ENCODE measurements at places on chromosomes 2 and 18.

GRCh38 chr2:232541195-232541960 is 1.9 kb downstream of the CHRNG start:
- DNase-seq, result no peak

DNA sequence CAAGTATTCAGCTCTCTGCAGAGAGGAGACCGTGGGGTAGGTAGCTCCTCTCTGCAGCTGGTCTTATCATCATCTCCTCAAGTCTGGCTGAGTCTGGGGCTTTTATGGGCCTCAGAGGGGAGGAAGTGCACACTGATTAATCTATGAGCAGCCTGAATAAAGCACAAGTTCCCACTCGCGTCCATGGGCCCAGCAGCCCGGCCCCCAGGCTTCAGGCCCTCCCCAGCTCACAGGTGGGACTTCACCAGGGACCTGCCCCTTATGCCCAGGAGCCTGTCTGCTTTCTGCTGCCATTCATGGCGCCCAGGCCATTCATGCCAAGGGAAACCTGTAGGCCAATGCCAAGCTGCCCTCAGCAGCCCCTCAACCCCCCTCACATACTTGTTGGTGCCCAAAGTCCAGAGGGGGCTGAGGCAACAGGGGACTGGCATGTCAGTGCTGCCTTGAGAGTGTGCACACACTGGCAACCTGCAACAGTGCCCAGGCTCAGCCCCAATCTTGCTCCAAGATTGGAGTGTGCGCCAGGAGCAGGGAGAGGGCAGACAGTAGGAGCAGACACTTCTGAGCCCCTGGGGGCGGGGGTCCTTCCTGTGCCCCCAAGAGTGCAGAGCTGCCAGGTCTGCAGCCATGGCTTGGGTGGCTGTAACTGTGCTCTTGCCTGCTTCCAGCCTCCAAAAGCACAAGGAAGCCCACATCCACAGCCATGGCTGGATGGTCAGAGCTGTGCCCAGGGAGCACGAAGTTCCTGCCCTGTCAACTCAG is 375.6 kb upstream of the VWC2L start:
- DNase-seq, result no peak

DNA sequence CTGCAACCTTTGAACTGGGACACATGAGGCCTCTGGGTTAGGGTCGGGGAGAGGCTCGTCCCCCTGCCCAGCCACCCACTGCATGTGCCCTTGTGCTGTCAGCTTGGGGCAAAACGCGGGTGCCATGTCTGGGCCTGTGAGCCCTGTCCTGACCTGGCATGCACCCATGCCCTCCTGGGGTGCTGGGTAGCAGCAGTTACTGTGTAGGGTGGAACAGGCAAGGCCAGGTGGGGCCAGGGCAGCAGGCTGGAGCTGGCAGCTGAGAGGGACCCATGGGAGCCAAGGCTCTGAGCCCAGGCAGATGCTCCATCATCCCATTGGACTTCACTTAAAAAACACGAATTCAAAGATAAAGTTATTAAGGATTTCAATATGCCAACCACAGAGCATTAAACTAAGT is 133.8 kb upstream of the REV1 start:
- DNase-seq, result no peak

- DNase-seq, result no peak
Measured at GRCh38 chr2:9282128-9283112, 75.8 kb downstream of the ASAP2 start.

- DNase-seq, result no peak
Measured at GRCh38 chr2:128228894-128229293, 89.8 kb downstream of the HS6ST1 start.

GRCh38 chr2:48072583-48072982 is 166.3 kb upstream of the FBXO11 start:
- no peak for DNase-seq

GRCh38 chr2:200968162-200968561 is 4.7 kb upstream of the ORC2 start:
- DNase-seq, result no peak

- no peak for DNase-seq
Measured at GRCh38 chr2:215912299-215912842, 101.0 kb downstream of the MREG start.

- DNase-seq, result peak; percentile 21
Measured at GRCh38 chr2:54479424-54479823, 23.3 kb downstream of the SPTBN1 start.

DNA sequence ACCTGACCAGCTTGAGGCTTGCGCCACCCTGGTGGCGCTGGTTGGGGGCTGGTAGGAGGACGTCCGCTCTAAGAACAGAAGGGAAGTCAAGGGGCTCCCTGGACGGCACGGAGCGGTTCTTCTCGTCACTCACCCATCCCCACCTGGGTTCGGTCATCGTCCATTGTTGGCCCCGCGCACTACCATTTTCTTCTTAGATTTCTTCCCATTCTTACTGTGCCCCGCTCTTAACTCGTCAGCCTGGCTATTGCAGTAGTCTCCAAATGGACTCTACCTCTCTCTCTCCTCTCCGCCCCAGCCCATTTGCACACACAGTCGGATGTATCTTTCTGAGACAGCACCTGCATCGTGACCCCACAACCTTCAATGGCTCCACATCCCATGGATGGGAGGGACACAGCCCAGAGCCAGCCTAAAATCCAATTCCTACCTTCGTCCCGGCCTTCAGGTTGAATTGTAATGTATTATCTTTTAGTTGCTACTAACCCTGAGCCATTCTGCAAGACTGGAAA is 814 bp upstream of the RAB1A start:
- no peak for DNase-seq

- DNase-seq, result no peak
Measured at GRCh38 chr2:52097071-52097470, 1065.1 kb upstream of the NRXN1 start.

- DNase-seq, result no peak
Measured at GRCh38 chr2:186977433-186978045, 128.6 kb upstream of the ZSWIM2 start.

DNA sequence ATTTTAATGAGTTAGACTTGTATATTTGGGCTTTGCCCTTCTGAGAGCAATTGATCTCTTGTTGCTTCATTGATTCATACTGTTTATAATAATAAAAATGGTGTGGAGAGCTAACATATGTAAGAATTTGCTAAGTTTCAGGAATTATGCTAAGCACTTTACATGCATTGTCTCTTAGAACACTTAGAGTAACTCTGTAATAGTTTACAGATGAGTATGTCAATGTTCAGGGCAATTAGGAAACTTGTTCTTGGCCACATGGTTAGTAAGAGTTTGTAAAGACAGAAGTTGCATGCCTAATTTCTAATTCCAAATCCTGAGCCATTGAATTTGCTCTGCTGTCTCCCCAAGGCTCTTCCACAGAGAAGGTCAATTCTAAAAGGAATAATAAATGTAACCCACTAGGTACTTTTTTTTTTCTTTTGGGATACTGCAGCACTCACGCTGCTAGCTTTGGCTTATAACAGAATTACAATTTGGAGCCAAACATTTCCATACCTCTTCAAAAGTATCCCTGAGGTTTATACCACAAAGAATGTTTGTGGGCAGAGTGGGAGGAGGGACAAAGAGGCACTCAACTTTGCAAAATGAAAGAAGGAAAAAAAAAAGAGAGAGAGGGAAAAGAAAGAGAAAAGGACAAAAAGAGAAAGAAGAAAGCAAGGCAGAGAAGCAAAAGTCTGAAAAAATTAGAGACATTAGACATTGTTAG is 232.4 kb downstream of the CALCRL start:
- no peak for DNase-seq

GRCh38 chr2:44605511-44605910 is 243.8 kb downstream of the CAMKMT start:
- DNase-seq, result no peak

GRCh38 chr2:63500398-63500797 is 87.9 kb downstream of the WDPCP start:
- no peak for DNase-seq

GRCh38 chr18:5106730-5107129 is 90.3 kb downstream of the AKAIN1 start:
- peak; percentile 3 for DNase-seq

DNA sequence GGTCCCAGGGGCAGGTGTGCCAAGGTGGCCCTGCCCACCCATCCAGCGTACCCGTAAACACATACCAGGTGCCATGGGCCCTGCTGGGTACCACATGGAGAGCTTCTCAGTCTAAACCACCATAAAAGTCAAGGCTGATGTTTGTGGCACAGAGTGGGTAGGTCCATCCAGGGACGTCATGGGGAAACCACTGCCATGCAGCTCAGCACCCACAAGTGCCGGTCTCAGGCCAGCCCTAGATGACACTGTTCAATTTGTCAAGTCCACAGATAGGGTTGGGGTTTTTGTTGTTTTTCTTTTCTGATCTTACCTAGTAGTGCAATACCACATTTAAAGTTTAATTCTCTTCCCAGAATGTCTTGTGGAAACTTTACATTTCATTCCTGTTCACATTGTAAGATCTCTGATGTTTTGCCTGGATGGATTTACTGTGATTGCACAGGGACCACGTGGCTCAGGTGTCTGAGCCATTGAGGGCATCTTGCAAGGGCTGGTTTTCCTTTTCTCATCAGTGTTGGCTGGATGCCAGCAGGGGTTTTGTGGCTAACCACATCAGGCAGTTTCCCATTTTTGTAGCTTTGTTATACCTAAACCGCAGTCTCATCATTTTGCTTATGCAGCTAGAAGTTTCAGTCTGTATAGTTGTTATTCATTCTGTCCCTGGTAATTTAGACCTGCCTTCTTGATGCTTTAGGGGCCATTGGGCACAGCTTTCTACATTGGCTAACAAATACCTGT is 64.7 kb downstream of the STK25 start:
- DNase-seq, result no peak

DNA sequence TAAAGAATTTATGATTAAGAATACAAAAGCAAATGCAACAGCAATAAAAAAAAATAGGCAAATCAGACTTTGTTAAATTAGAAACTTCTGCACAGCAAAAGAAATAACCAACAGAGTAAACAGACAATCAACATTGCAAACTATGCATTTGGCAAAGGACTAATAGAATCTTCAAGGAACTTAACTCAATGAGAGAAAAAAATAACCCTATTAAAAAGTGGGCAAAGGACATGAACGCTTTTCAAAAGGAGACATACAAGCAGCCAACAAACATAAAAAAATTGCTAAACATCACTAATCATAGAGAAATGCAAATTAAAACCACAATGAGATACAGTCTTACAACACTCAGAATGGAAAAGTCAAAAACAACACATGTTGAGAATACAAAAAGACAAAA is 166.0 kb upstream of the DSEL start:
- DNase-seq, result no peak

DNA sequence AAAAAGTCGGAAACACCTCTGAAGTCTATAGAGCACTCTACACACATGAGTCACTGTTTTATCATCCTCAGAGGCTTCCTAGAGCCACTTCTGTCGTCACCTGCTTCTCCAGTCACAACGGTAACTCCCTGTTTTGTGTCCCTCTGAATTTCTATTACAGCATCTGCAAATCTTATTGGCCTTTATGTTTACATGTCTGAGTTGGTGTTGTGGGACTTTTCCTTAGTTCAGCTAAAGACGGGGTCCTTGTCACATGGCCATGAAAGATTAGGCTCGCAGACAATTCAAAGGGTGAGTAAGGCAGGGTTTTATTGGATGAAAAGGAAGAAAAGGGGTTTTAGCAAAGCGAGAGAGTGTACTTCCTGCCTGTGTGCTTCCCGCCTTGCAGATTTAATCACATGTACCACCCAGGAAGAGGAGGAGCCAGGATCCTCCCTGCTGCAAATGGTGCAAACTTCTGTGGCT is 185.6 kb downstream of the LPIN1 start:
- DNase-seq, result no peak

- peak; percentile 2 for DNase-seq
Measured at GRCh38 chr2:185012643-185013042, 414.3 kb downstream of the ZNF804A start.

GRCh38 chr18:11002796-11003195 is 146.6 kb downstream of the PIEZO2 start:
- no peak for DNase-seq

GRCh38 chr2:111117598-111118480 is 2.9 kb upstream of the BCL2L11 start:
- no peak for DNase-seq

DNA sequence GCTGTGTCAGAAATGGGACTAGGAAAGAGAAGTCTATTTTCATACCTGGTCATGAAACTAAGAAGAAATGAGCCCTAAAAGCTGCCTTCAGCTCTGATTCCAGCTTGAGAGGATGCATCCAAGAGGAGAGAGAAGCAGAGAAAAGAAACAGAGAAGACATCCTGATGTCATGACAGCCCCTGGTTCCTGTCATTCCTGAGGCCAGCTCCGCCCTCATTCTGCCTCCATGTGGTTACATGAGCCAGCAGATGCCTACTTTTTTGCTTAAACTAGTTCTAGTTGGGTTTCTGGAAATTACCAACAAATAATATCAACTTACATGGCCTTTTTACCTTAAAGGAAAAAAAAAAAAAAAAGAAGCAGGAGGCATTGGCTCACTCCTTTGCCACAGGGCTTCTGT is 14.1 kb upstream of the ACKR3 start:
- DNase-seq, result no peak

DNA sequence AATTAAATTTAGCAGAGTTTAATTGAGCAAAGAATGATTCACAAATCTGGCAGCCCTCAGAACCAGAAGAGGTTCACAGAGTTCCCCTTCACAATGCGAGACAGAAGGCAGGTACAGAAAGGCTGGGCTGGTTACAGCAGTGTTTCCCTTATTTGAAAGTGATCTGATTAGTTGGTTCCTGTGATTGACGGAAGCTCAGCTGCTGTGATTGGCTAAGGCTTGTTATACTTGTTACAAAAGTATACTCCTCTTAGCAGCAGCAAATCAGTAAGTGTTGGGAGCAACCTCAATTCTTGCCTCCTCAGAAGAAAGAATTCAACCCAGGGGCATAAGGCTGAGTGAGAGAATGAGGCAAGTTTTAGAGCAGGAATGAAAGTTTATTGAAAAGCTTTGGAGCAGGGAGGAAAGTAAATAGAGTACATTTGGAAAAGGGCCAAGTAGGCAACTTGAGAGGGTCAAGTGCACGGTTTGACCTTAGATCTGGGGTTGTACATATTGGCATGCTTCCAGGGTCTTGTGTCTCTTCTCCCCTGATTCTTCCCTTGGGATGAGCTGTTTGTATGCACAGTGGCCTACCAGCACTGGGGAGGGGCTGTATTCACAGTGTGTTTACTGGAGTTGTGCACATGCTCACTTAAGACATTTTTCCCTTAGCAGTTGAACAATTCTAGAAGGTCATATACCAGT is 431.8 kb upstream of the RAB12 start:
- DNase-seq, result no peak

GRCh38 chr2:173311844-173312606 is 42.6 kb upstream of the CDCA7 start:
- DNase-seq, result no peak

DNA sequence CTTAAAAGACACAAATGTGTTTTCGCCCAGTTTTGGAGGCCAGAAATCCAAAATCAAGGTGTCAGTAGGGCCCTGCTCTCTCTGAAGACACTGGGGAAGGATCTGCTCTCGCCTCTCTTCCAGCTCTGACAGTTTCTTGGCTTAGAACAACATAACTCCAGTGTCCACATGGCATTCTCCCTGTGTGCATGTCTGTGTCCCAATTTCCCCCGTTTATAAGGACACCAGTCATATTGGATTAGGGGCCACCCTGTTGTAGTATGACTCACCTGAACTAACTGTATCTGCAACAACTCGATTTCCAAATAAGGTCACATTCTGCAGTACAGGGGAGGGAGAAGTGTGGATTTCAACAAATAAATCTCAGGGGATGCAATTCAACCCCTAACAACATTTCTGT is 263.2 kb downstream of the SS18 start:
- no peak for DNase-seq

Measured in K562 (cell line).